ENCODE measurements at places on chromosomes 6 and 20. TPM values are rescaled to one million over a fixed set of nuclear protein-coding genes. Genes with fewer than 3 reads are reported as not detected.

SCRT2 gene
- not detected for total RNA-seq

FAM83D gene
- 76.1 TPM for total RNA-seq

MEI4 gene
- total RNA-seq: not detected

COL21A1 gene
- total RNA-seq: not detected
